ENCODE measurements at places on chromosomes 4 and X.

GRCh38 chr4:142548491-142548890 lies 297.6 kb downstream of the INPP4B start:
- no peak for DNase-seq

DNA sequence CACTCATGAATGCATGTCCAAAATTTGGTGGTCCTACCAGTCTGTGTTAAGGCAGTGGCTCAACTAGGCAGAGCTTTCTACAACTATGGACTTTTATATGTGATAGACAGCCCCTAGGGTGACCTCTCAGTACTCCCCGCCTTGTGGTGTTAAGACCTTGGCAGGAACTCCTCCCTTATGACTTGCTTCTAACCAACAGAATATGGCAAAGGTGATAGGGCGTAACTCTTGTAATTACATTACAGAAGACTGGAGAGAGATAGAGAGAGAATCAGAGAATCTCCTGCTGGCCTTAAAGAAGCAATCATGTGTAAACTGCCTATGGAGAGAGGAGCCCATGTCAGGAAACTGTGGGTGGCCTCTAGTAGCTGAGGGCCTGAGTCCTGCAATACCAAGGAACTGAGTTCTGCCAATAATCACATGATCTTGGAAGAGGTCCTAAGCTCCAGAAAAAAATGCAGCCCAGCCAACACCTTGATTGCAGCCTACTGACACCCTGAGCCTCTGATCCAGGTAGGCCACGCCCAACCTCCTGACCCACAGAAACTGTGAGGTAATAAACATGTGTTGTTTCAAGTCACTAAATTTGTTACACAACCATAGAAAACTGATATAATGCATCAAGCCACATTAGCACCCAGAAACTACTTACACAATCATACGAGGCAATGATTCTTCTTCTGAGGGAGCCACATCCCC lies 68.9 kb downstream of the INPP4B start:
- no peak for DNase-seq

DNA sequence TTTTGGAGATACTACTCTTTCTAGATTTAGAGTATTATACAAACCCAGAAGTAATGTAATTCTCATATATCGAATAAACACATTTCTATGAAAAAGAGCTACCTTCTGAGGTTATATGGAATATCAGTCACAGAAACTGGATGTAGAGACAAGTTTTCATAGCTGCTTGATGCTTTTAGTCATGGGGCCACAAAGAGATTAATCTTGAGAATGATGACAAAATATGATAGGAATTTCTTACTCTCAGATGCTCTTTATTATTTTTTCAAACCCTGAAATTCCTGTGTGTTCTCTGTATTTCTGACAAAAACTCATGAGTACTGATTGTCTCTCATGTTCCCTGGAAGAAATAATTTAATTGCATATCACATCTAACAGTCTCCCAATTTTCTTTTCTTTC lies 662.5 kb downstream of the RAPGEF2 start:
- DNase-seq = no peak

- no peak for DNase-seq
Measured at GRCh38 chr4:617644-618641, 7.4 kb upstream of the PDE6B start.

- no peak for DNase-seq
Measured at GRCh38 chr4:28432348-28433025, 1571.8 kb downstream of the STIM2 start.

DNA sequence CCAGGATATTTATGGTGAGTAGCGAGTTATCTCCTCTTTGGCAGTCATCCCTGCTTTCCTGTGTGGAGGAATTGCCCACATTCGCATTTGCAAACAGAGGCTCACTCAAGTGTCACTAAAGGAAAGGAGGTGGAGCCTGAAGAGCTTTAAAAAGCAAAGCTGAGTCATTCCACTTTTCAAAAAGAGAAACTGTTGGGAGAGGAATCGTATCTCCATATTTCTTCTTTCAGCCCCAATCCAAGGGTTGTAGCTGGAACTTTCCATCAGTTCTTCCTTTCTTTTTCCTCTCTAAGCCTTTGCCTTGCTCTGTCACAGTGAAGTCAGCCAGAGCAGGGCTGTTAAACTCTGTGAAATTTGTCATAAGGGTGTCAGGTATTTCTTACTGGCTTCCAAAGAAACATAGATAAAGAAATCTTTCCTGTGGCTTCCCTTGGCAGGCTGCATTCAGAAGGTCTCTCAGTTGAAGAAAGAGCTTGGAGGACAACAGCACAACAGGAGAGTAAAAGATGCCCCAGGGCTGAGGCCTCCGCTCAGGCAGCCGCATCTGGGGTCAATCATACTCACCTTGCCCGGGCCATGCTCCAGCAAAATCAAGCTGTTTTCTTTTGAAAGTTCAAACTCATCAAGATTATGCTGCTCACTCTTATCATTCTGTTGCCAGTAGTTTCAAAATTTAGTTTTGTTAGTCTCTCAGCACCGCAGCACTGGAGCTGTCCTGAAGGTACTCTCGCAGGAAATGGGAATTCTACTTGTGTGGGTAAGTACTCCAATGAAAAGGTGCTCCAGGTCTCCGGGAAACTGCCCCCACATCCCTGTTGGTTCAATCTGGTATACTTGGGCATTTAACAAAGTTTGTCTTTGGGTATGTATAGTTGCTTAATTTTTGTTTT lies at the start of gene EGF:
TSS of gene EGF (plus strand) at position 178 of the 890 bp plus-strand sequence. CDS start at position 631, 453 bp downstream.
- peak; percentile 32 for DNase-seq

DNA sequence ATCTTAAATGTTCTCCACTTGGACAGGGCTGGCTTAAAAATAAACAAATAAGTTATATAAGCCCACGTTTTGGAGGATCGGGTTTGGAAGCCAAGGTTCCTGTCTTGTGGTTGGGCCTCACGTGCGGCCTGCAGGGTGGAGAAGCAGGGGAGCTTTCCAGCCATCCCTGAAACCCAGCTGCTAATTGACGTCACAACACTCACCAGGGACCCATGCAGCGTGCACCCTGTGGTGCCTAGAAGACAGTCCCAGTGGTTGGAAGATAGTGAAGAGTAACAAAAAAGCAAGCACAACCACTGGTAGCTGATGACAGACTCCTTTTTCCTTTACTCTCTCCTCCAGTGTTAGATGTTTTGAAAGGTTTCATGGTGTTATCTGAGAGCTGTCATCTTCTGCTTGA lies 142.0 kb upstream of the RBPJ start:
- DNase-seq = no peak

DNA sequence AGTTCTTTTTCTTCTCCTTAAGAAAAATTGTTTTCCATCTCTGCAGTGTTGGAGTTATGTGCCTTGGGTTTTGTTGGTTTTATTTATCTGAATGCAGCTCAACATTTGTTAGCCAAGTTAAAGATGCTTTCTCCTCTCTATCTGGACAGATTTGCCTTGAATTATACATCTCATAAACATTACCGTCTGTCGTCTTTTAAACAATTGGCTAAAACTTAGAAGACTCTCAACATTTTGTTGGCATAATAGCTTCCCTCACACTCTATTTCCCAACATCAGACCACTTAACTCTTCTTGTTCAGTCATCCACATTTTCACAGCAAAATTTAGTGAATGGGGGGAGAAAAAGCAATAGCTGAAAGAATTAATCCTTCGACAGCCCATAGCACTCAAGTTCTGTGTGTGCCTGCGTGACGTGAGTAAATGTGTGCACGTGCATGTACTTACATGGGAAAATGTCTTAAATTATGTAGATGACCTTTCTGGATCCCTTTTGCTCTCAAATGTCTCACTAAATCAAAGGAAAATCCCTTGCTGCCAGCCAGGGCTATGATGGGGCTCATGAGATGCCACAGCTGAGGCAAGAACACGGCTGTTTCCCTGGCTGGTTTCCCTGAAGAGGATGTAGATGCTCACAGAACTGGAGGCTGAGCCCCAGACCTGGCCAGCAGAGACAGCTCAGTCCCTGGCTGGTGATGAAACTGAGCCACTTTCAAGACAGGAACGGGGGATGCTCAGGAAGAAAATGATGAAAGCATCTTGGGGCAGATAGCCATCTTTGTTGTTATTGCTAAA lies 382.2 kb downstream of the FBXW7 start:
- DNase-seq = no peak

DNA sequence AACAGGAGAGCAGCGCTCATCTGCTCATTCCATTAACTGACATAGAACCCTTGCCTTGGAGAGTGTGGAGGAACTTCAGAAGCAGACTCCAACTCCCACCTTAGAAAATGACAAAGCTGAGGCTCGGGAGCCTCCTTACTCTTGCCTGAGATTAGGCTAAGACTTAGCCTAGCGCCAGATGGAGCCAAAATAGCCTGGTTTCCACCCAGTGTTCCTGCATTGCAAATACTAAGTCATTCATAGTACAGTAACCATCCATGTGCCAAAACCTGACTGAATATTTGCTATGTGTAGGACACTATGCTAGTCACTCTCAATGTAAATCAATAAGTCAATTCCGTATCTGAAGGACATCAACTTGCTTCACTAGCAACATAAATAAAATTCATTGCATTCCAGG lies 387.4 kb upstream of the CPEB2 start:
- no peak for DNase-seq

- no peak for DNase-seq
Measured at GRCh38 chr4:34466411-34466810, 1777.9 kb downstream of the ARAP2 start.

DNA sequence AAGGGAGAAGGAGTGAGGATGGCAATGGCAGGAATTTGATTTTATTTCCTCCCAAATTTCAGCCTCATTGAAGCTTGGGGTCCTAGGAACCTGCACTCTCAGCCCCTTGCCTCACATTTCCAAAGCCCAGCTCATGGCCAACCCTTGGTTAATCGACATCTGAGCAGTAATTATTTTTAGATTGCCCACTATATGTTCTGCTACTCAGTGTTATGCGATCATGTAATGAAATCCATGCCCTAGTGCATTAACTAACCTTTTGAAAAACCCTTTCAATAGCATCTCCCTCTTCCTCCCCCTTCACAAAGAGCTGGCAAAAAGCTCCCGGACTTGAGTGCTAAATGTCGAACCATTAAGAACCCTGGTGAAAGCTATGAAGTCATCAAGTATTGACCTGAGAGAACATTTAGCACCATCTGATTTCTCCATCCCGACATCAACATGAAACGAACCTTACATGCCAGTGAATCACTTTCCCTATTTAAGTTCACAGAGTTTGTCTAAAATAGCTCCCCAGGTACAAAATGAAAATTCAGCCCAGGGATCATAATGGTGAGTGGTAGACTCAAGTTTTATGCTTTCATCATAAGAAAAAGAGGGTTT lies 59.2 kb upstream of the RPS6KA3 start:
- DNase-seq = no peak

- DNase-seq = no peak
Measured at GRCh38 chr4:48778431-48779094, 1.5 kb downstream of the FRYL start.

- DNase-seq = no peak
Measured at GRCh38 chr4:174071595-174071994, 211.9 kb downstream of the FBXO8 start.

GRCh38 chr4:93317561-93317960 lies 511.0 kb upstream of the ATOH1 start:
- no peak for DNase-seq

GRCh38 chrX:109880629-109881028 lies 122.3 kb upstream of the TMEM164 start:
- DNase-seq = no peak

GRCh38 chr4:158856852-158857251 lies 88.0 kb downstream of the FNIP2 start:
- peak; percentile 40 for DNase-seq

- no peak for DNase-seq
Measured at GRCh38 chr4:75107755-75108612, 175.1 kb downstream of the PARM1 start.

DNA sequence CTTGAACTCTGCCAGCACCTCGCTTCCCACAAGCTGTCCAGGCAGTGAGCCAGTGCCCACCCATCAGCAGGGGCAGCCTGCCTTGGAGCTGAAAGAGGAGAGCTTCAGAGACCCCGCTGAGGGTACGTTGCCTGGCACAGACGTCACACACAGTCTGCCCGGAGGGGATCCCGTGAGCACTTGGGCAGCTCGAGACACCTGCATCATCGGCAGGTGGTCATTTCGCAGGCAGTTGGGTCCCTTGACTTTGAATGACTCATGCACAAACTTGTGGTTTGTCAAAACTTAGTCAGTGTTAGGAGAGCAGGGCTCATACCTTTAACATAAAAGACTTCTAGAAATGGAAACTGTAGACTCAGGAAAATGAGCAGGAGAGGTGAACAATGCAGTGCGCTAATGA lies 9.9 kb downstream of the TACC3 start:
- no peak for DNase-seq

DNA sequence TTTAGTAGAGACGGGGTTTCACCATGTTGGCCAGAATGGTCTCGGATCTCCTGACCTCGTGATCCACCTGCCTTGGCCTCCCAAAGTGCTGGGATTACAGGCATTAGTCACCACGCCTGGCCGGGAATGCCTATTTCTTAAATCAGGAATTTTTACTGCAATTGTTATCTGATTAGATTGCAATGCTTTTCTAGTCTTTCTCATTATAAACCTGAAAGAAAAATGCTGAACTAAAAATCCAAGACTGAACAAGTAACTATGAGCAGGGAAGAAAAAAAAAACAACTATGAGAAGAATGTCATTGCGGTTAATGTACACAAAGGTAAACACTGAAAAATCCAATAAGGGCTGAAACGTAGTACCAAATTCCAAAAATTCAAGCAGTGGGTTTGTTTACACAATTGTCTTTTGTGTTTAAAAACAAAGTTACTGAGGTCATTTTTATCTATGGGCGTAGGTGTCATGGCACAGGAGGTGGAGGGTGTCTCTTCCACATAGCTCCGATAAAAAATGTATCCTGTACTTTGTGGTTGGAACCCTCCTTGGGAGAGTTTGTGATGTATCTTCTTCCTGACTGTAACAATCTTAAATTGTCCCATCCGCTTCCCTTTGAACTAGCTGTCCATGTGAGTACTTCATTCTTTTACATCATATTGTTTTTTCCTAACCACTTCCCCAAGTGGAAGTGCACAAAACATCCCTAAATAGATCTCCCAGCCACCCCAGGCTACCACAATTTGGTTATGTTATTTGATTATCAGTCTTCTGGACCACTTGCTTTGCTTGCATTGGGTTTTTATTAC lies 11.1 kb upstream of the TMEM156 start:
- no peak for DNase-seq

- DNase-seq = no peak
Measured at GRCh38 chrX:87475793-87476192, 41.8 kb upstream of the KLHL4 start.

GRCh38 chr4:153705743-153706468 lies 21.8 kb downstream of the TLR2 start:
- DNase-seq = no peak

DNA sequence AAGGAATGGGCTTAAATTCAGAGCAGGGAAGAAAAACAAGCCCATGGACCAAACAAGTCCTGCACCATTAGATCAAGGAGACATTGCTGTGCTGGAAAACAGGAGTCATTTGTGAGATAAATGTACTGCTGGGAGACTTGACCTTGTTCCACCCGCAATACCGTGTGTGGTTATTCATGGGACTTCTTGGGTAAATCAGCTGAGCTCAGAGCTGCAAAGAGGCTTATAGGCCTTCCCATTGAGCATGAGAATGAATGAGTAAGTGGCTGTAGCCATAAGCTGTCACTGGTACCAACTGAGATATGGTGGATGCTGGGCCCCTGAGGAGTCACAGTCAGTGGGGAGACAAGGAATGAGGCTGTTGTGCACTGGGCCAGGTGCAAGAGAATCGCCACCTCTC lies 2.3 kb upstream of the CYTL1 start:
- no peak for DNase-seq
